ENCODE measurements at places on chromosomes 4 and X.

- no peak for DNase-seq
These were observed 365.4 kb downstream of the PDHA2 start for GRCh38 chr4:96205143-96205936.

GRCh38 chrX:15744181-15744867 lies 6.3 kb downstream of the CA5B start:
- peak; percentile 37 for DNase-seq

DNA sequence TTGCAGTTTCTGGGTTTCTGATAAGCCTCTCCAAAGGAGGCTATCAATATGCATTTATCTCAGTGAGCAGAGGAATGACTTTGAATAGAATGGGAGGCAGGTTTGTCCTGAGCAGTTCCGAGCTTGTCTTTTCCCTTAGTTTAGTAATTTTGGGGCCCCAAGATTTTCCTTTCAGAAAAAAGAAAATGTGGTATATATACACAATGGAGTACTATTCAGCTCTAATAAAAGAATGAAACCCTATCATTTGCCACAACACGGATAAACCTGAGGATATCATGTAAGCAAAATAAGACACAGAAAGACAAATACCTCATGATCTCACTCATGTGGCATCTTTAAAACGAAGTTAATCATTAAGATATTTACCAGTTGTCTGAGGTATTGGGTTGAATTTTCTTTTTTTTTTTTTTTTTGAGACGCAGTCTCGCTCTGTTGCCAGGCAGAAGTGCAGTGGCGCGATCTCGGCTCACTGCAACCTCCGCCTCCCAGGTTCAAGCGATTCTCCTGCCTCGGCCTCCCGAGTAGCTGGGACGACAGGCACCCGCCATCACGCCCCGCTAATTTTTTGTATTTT lies 540 bp downstream of the ZNF721 start:
- DNase-seq, result no peak

DNA sequence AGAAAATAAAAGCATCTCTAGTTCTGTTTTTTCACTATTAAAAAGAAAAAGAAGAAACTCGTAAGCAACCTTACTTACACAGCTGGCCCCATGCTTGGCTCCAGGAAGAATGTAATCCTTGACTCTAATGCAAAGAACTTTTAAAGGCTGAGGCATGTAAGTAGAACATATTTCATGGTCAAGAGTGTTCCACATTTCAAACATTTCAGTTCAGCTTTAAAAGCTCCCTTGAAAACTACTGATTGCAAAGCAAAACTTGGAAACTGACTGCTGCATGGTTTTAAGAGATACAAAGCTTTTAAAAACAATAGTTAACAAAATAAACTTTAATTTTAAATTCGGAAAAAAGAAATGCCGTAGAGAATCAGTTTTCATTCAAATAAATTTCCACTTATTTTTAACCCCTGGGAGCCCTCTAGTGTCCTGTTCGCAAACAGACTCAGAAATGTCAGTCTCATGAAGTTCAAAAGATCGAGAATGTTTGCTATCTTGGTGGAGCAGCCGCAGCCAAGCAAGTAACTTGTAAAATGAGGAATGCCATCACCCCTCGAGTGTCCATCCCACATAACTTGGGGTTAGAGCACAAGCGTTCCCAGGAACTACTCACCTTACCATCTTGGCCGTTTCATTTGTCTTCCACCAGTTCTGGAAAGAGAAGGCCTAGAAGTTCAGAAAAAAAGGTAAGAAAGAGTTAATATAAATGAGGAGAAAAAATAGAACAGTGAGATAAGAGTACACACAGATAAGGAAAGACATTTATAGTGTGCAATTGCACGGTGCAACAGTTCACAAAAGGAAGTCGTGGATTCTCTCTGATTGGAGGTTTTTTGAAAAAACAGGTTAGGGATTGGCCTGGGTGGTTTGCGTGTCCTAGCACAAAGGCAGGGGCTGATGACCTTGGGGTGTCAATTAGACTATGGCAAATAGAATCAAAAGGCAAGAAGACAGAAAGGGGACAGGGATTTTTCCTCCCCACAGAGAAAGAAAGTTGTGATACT lies at the start of gene GASK1B:
Gene GASK1B, minus strand, starts transcription at position 765 of the 998 bp plus-strand sequence. CDS start 1,650 bp downstream, outside the sequence.
- DNase-seq, result no peak

DNA sequence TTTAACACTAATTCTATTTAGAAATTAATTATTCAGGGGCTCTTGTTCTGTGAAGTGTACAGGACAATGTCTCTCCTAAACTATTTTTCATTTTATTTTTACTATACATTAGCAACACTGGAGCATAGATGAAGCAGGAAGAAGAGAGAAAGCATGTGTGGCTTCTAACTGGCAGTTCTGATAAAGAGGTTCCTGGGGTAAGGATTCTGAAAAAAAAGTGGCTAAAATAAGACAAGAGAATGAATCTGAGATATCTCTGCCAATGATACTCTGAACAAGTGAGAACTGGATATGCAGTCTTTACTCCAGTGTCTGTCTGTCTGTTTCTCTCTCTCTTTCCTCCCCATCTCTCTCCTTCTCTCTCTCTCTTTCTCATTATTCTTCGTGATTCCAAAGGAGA lies 125.9 kb downstream of the MAML3 start:
- DNase-seq, result no peak

DNA sequence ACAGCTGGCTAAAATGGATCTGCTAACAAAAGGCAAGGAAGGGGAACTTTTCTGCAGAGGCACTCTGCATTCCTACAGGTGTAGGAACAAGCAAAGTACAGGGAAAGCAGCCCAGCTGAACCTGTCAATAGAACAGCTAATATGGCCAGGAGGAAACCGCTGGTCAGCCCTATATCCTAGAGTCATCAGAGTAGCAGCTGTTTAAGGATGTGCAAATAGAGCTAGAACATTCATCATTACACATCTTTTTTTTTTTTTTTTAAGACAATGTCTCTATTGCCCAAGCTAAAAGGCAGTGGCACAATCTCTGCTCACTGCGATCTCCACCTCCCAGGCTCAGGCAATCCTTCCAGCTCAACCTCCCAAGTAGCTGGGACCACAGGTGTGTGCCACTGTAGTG lies 163.0 kb downstream of the BTC start:
- no peak for DNase-seq

DNA sequence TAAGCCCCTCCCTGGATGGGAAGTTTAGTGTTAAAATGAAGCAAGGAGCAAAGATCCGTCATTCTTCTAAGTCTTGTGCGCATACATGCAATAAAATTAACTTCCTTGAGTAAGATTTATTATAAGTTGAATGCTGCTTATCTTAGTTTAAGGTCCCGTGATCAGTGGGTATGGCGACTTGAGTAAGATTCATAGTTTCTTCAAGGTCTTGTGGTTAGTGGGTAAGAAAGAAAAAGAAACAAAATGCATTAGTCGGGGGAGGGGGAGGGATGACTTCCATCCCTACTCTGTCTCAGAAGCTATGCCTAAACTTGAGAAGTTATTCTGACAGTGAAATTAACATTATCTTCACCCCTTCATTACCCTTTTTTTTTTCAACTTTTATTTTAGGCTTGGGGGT lies 127.3 kb upstream of the MAGEB16 start:
- no peak for DNase-seq

GRCh38 chr4:3407930-3408792 lies 33.6 kb upstream of the HGFAC start:
- no peak for DNase-seq

DNA sequence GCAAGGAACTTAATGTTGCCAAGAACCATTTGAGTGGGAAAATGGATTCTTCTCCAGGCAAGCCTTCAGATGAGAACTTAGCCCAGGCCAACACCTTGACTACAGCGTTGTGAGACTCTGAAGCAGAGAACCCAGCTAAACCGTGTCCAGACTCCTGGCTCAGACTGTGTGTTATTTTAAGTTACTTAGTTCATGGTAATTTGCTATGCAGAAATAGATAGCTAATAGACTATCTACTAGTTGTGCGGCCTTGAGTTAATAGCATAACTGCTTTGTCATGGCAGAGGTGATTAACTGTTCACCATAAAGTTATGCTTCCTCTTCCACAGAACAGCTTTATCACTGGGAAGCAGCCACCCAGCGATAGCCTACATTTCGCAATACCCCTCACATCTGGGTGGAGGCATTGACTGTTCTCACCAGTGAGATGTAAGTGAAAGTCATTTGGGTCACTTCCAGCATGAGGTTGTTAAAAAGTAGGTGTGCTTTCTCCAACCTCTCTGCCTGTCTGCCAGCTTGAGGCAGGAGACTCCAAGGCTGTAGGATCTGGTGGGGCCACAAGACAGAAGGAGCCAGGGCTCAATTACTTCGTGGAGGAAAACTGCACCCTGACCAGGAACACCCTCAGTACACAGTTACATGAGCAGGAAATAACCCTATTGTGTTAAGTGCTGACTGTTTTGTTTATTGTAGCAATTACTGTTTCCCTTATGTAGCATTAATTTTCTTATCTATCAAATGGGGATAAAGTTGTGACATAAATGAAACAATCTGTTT lies 94.2 kb downstream of the GPAT3 start:
- no peak for DNase-seq

DNA sequence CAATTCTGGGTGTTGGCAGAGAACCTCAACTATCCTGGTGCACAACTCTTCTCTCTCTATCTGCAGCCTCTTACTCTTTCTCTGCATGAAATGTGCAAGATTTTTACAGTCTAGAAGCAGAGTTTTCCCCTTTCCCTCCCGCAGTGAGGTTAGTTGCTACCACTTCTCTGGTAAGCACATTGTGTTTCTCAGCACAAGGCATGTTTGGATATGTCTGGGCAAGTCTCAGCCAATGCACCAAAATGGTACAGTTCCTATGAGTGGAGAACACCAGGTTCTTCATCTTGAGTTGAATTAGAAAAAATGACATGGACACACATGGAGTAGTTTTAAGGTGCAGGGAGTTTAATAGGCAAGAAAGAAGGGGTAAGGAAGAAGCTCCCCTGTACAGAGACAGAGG lies 187.0 kb downstream of the CCNG2 start:
- no peak for DNase-seq

DNA sequence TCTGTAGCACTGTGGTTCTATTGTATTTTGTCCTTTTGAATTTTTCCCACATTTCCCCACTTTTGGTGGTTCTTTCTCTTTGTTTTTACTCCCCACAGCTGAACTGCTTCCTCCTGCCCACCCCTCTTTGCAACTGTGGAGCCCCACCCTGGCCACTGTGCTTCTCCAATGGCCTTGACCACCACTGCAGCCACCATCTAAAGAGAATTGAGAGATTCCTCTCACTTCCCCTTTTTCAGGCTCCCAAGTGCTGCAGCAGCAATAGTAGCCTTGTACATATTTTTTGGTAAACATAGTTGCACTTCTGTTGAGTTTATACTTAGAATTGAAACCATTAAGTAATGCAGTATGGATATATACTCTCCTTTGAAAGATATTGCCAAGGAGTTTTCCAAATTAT lies 51.3 kb upstream of the FRMPD3 start:
- no peak for DNase-seq

GRCh38 chrX:116417968-116418367 lies 18.4 kb upstream of the SLC6A14 start:
- no peak for DNase-seq

- DNase-seq, result no peak
These were observed 5.1 kb upstream of the OCRL start for GRCh38 chrX:129534816-129535578.

- no peak for DNase-seq
These were observed 5.9 kb upstream of the HAND2 start for GRCh38 chr4:173535957-173536356.

- no peak for DNase-seq
These were observed 35.2 kb upstream of the GRIA2 start for GRCh38 chr4:157185363-157185762.

GRCh38 chrX:54639018-54639345 lies 109.0 kb downstream of the GNL3L start:
- DNase-seq, result no peak

DNA sequence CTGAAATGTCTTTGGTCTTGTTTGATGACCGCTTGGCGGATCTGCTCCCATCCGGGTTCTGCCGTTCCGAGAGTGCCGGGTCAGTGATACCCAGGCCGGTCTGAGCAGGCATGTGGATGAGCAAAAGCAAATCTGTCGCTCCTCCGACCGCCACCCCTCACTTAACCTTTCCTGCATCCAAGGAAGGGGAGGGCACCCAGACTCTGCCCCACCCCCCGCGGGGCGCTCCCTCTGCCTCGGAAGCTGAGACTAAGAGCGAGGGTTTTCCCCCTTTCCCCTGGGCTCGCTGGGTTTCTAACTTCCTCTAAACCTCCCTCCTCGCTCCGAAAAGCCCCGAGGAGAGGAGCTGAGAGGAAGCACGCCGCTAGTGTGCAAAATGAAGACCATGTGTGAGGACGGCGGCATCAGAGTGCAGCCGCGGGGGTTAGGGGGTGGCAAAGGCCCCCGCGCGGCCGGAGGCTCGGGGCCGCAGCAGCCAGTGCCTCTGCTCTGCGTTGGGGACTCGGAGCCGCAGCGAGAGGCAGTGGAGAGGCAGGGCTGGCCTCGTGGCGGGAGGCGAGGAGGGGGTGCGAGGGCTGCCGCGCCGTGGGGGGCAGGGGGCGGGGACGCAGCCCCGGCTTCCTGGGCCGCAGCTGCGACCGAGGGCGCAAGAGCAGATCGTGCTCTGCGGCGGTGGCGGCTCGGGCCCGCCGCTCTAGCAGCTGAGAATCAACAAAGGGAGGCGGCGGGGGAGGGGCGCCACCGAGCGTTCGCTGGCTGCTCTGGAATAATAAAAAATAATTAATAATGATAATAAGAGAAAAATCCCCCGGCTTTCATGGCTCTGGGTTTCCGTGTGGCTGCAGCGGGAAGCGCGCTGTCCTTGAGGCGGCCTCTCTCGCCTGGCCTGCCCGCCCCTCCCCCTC lies 55.8 kb upstream of the BCOR start:
- DNase-seq, result peak; percentile 87

- DNase-seq, result peak; percentile 64
These were observed 186.0 kb downstream of the CRLF2 start for GRCh38 chrX:1026263-1027015.

DNA sequence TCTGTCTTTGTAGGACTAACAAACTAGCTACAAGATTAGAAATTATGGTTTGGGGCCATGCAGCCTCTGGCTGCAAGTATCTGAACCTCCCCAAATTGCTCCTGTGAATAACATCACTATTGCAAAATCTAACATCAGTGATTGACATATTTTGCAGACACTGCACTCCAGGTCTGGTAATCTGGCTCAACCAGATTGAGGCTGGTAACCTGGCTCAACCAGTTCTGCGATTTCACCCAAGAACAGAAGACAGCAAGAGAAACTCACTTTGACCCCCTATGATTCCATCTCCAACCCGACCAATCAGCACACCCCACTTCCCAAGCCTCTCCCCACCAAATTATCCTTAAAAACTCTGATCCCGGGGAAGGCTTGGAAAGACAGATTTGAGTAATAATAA lies 20.9 kb downstream of the SPIN3 start:
- no peak for DNase-seq

DNA sequence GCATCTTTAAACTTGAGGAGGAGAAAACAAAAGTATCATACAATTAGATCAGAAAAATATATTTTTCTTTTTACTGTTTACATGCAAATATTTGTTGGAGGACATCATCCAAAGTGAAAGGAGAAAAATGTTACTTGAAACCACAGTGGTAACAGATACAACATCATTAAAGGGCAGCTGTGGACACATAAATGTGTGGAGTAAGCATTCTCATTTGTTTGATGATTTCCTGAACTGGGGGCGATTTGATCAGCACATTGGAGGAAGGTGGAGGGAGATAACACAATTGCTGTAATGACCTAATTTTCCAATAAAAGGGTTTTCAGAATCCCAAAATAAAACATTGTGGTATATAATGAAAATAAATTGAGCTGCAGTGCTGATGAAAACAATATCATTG lies 314.5 kb upstream of the HS3ST1 start:
- DNase-seq, result no peak

- DNase-seq, result no peak
These were observed 21.7 kb downstream of the TMEM184C start for GRCh38 chr4:147638942-147639341.

GRCh38 chr4:77141964-77142645 lies 14.9 kb upstream of the CCNG2 start:
- DNase-seq, result no peak

GRCh38 chr4:1379351-1379781 lies 26.9 kb downstream of the NKX1-1 start:
- no peak for DNase-seq
